ENCODE measurements at places on chromosomes 16 and 17. TPM values are rescaled to one million over a fixed set of nuclear protein-coding genes. Genes with fewer than 3 reads are reported as not detected.

The CFAP119 gene
- 29.5 TPM for total RNA-seq

- no peak for DNase-seq
- H3K36me3 ChIP-seq = peaks cover 39% of the 10 kb centered on the region
- H3K27me3 ChIP-seq = no peaks in the 10 kb centered on the region
- peak overlapping the region; percentile 90 for H3K4me3 ChIP-seq
These were observed 1.1 kb downstream of the ACTG1 start for GRCh38 chr17:81511554-81511803.

The PYDC1 gene
- not detected for total RNA-seq

The RAMP2 gene
- total RNA-seq = 55.0 TPM

DNA sequence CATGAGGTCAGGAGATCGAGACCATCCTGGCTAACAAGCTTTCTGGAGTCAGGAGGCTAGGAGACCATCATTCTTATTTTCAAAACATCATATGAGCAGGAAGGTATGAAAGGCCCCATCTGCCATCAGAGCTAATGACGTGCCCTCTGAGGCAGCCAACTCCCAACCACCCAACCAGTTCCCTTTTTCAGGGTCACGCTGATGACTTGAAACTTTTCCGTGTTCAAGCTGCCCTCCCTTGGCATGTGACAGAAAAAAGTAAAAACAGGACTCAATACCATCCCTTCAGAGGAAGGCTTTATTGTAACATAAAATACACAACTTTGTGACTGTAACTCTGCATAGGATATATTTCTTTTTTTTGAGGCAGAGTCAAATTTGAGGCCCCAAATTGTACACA lies 4.6 kb upstream of the GHDC start:
- peaks cover 10% of the 10 kb centered on the region for H3K4me1 ChIP-seq
- DNase-seq = no peak
- no peaks in the 10 kb centered on the region for H3K27me3 ChIP-seq
- H3K36me3 ChIP-seq = peaks cover 4% of the 10 kb centered on the region
- no peak overlapping the region for H3K4me3 ChIP-seq

DNA sequence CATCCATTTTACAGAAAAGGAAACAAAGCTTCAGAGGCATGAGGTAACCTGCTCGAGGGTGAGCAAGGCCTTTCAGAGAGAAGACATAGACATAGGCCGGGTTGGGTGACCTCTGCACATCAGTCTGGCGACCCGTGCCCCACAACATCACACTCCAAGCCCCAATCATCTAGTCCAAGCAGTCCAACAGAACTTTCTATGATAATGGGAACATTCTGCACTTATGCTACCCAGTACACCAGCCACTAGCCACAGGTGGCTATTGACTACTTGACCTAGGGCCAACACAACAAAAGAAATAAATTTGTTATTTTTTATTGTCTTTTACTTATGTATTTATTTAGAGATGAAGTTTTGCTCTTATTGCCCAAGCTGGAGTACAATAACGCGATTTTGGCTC lies 20.8 kb downstream of the MYH11 start:
- no peak for DNase-seq
- no peak overlapping the region for H3K4me3 ChIP-seq
- no peaks in the 10 kb centered on the region for H3K4me1 ChIP-seq
- no peaks in the 10 kb centered on the region for H3K36me3 ChIP-seq
- no peak overlapping the region for H3K27ac ChIP-seq

DNA sequence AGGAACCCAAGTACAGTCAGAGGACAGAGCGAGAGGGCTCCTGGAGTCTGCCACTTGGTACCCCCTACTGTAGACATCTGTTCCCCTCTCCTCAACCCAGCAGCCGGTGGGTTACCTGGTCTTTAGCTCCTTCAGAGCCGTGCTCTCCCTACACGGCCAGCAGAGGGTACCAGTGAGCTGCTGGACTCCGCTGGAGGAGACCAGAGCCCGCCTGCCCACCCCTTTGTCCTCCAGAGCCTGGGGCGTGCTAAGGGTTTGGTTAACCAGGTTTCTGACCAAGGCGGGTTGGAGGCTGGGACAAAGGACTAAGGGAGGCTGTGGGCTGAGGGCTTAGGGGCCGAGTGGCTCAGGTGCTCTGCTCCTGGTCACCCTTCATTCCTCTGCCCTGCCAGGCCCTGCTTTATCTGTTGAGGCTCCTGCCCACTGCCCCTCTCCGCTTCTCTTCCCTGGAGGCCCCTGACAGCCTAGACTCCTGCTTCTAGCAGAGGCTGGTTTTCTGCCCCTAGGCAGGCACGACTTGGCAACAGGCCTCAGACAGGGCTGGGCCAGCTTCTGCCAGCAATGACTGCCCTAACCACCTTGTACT lies 2.7 kb upstream of the HSD11B2 start:
- no peak overlapping the region for H3K4me3 ChIP-seq
- H3K27ac ChIP-seq = no peak overlapping the region
- H3K36me3 ChIP-seq = no peaks in the 10 kb centered on the region
- H3K27me3 ChIP-seq = peaks cover 10% of the 10 kb centered on the region

The TBC1D3K gene
- total RNA-seq = not detected

GRCh38 chr17:58311429-58311894 lies 17.1 kb downstream of the TSPOAP1 start:
- H3K4me1 ChIP-seq = no peaks in the 10 kb centered on the region
- no peaks in the 10 kb centered on the region for H3K27me3 ChIP-seq
- H3K27ac ChIP-seq = no peak overlapping the region
- no peak overlapping the region for H3K4me3 ChIP-seq

DNA sequence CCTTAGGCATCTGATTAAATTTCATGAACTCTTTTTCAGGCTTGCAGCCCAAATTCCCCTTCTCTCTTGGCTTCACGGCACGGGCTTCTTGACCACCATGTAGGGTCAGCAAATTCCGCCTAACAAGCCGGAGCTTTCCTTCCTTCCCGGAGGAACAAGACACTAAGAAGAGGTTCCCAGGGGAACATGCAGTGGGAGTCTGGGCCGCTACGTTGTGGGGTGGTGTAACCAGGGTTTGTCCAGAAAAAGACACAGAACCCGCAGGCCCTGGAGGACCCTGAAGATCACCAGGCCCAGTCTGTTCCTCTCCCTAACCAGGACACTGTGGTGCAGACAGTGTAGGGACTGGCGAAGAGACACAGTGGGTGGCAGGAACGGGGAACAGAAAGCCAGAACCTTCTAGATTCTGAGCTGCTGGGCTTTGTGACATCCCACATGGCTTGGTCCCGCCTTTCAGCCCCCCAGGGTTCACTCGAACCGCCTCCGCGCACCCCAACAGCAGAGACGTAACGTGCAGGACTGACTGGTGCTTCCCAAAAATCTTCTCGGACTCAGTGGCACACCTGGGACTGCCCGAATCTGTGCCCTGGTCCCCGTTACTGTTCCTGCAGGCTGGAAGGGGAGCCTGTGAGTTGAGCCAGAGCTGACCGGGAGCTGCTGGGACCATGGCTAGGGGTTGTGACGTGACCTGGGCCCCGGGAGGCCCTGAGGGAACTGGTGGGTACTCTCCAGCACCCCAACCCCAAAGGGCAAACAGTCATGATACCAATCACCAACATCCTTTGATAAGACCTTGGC lies 55.2 kb downstream of the TBC1D16 start:
- no peaks in the 10 kb centered on the region for H3K27me3 ChIP-seq
- no peak overlapping the region for H3K27ac ChIP-seq
- H3K4me3 ChIP-seq = no peak overlapping the region
- no peaks in the 10 kb centered on the region for H3K36me3 ChIP-seq

DNA sequence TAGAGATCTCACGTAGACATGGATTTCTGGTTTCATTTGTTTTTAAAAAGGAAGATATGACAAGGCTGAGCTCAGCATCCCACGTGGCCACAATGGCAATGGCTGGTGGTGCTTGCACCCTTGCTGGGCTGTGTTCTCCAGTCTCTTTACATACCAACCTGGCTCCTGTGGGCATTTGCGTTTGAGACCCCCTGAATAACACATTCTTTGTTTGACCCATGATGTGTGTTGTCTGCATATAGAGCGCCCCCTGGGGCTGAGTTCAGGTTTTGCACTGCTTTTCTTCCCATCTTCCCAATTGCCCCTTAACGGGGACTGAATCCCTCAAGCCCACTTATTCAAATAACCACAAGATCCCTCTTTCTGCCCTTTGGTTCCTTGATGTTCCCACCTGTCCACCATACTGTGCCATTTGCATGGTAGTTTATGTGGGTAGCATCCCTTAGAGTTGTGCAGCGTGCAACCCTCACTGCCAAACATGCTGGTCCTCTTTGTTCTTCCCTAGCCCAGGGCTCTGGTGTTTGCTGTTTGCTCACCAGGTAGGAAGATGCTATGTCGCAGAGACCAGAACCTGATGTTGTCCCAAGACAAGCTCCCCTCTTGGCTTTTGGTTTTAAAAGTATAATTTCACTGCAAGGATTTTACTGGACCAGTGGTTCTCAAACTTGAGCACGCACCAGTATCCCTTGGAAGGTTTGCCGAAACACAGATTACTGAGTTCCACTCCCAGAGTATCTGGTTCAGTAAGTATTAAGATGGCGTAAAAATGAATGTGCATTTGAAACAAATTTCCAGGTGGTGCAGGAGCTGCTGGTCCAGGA lies 38.5 kb upstream of the NKD1 start:
- H3K36me3 ChIP-seq = no peaks in the 10 kb centered on the region
- no peak for DNase-seq
- H3K27ac ChIP-seq = no peak overlapping the region
- no peaks in the 10 kb centered on the region for H3K4me1 ChIP-seq

The CORO1A gene
- total RNA-seq = 143 TPM

The ATP1B2 gene
- total RNA-seq = 16.0 TPM

DNA sequence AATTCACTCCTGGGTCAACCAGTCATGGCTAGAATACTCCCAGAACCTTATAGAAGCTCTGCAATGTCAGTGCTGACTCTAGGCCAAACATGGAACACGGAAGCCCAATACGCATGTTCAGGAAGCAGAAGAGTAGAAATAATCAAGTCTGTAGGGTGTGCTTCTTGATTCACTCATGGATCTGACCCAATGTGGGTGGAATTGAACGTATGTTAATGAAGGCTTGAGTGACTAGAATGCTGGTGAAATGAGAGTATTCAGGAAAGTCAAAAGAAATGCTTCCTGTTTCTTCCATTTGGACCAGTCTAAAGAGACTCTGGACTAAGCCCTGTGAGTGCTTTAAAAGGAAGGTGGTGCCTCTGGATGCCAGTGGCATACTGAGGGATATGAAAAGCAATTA lies 395.0 kb downstream of the CDH13 start:
- H3K36me3 ChIP-seq = no peaks in the 10 kb centered on the region
- H3K27ac ChIP-seq = no peak overlapping the region
- H3K4me3 ChIP-seq = no peak overlapping the region
- no peaks in the 10 kb centered on the region for H3K4me1 ChIP-seq
- no peak for DNase-seq

DNA sequence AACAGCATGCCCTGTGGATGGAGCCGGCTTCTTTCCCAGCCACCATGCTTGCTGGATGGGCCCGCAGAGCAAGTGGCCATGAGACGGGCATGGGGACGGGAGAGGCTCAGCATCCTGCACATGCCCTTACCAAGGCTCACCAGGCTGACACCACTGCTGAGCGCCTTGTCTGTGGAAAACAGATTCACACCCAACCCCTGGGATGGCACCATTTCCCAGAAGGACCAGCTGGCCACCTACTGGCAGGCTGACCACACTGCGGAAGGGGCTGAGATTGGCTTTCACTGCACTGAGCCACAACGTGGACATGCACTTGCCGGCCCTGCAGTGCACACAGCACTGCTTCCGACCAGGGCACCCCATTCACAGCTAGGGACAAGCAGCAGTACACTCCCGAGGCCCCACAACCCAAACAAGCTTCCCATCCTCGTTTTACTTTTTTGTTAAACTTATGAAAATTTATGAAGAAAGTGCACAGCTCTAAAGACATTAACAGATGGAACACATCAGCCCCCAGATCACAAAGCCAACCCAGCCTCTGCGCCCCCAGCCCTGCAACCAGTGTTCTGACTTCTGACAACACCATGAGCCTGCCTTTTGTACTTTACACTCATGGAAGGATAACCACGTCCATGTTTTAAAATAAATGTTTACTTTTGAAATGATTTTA lies 13.9 kb upstream of the KRTAP17-1 start:
- no peaks in the 10 kb centered on the region for H3K36me3 ChIP-seq
- DNase-seq = peak; percentile 76

DNA sequence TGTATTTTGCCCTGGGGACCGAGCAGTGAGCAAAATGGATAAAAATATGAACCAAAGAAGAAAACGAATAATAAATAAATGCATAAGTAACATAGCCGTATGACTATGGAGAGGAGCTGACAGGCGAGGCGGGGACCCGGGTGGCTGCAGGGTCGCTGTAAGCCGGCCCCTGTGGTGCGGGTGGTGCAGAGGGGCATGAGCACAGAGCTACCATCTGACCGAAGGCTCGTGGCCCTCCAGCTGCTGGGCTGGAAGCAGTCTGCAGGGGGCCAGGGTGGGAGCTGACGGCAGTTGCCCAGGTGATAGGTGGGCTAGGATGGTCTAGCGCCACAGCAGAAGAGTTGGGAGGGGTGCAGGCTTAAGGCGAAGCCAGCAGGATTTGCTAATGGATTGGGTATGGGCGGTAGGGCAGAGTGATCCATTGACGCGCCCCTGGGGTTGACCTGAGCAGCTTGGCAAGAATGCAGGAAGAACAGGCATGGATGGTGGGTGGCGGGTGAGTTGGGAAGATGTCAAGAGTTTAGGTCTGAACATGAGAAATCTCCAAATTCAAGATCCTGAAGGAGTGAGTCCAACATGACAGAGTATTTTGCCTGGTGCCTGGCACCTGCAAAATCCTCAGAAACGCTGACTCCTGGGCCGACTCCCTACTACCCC lies 228.0 kb downstream of the FOXL1 start:
- H3K4me1 ChIP-seq = no peaks in the 10 kb centered on the region
- H3K27ac ChIP-seq = no peak overlapping the region
- no peak overlapping the region for H3K4me3 ChIP-seq
- no peaks in the 10 kb centered on the region for H3K36me3 ChIP-seq
- DNase-seq = no peak

The LRRC75A gene
- total RNA-seq = 3.4 TPM

- H3K4me3 ChIP-seq = no peak overlapping the region
- H3K36me3 ChIP-seq = peaks cover 13% of the 10 kb centered on the region
- H3K27ac ChIP-seq = peak overlapping the region; percentile 32
- H3K4me1 ChIP-seq = peaks cover 7% of the 10 kb centered on the region
- DNase-seq = peak; percentile 77
These were observed 23.6 kb downstream of the ALDH3A2 start for GRCh38 chr17:19672009-19672750.

The SLC52A1 gene
- total RNA-seq = 0.54 TPM

DNA sequence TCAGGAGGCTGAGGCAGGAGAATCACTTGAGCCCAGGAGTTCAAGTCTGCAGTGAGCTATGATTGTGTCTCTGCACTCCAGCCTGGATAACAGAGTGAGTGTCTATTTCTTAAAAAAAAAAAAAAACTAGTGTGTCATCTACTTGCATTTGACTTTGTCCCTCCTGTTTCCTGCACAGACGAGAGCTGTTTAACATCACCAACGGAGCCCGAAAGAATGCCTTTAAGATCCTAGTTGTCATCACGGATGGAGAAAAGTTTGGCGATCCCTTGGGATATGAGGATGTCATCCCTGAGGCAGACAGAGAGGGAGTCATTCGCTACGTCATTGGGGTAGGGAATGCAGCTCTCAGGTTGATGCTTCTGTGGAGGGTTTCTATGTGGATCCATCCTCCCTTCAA lies 13.4 kb downstream of the ITGAM start:
- H3K36me3 ChIP-seq = no peaks in the 10 kb centered on the region
- H3K27me3 ChIP-seq = no peaks in the 10 kb centered on the region
- H3K4me3 ChIP-seq = no peak overlapping the region
- no peaks in the 10 kb centered on the region for H3K4me1 ChIP-seq
- no peak overlapping the region for H3K27ac ChIP-seq

GRCh38 chr17:50221266-50221863 lies 19.9 kb upstream of the COL1A1 start:
- H3K27me3 ChIP-seq = no peaks in the 10 kb centered on the region
- no peak overlapping the region for H3K27ac ChIP-seq
- DNase-seq = peak; percentile 81
- no peaks in the 10 kb centered on the region for H3K36me3 ChIP-seq

The PIK3R6 gene
- 1.3 TPM for total RNA-seq

The GLIS2 gene
- total RNA-seq = 25.5 TPM

The ITGAD gene
- 1.5 TPM for total RNA-seq

Data from lung (tissue), 17 donors.